ENCODE measurements at places on chromosomes 4 and X. TPM values are rescaled to one million over a fixed set of nuclear protein-coding genes. Genes with fewer than 3 reads are reported as not detected.

The AMELX gene
- total RNA-seq, result not detected

The MAML3 gene
- 7.3 TPM for total RNA-seq

The C4orf51 gene
- total RNA-seq, result not detected

The SMIM43 gene
- not detected for total RNA-seq

The MAGEB18 gene
- total RNA-seq, result not detected

The SYAP1 gene
- 35.8 TPM for total RNA-seq

The LINC00632 gene
- 3,113 TPM for total RNA-seq

The WNK3 gene
- total RNA-seq, result 1.2 TPM

The RBPJ gene
- 112 TPM for total RNA-seq

The DCAF12L2 gene
- total RNA-seq, result not detected

The HPGDS gene
- total RNA-seq, result 4.1 TPM

The MAP7D3 gene
- 30.0 TPM for total RNA-seq

The KIAA1210 gene
- not detected for total RNA-seq

The RHOXF2 gene
- not detected for total RNA-seq

The CXCL5 gene
- total RNA-seq, result 0.58 TPM

The NAP1L3 gene
- total RNA-seq, result 0.67 TPM

The GABRQ gene
- total RNA-seq, result not detected

The PPARGC1A gene
- 9.7 TPM for total RNA-seq

The FGA gene
- total RNA-seq, result not detected

The IL13RA1 gene
- total RNA-seq, result 66.7 TPM

The IL1RAPL1 gene
- total RNA-seq, result not detected

The FAM47C gene
- not detected for total RNA-seq

The ARR3 gene
- not detected for total RNA-seq

The VCX gene
- not detected for total RNA-seq

The BCOR gene
- 20.5 TPM for total RNA-seq

The MRPL1 gene
- total RNA-seq, result 23.3 TPM

The F8 gene
- total RNA-seq, result 43.5 TPM

The PRKX gene
- 23.1 TPM for total RNA-seq

The TMPRSS11E gene
- total RNA-seq, result not detected

The SGMS2 gene
- total RNA-seq, result 26.3 TPM

The GAGE12F gene
- total RNA-seq, result not detected

The NAP1L2 gene
- total RNA-seq, result 0.55 TPM

The FREM3 gene
- total RNA-seq, result not detected

The CT47B1 gene
- total RNA-seq, result not detected

The LIMCH1 gene
- 113 TPM for total RNA-seq

The VCX3B gene
- total RNA-seq, result not detected
